ENCODE measurements at places on chromosomes 2 and 18. TPM values are rescaled to one million over a fixed set of nuclear protein-coding genes. Genes with fewer than 3 reads are reported as not detected.
A peak's percentile ranks its signal among the peaks of the same experiment; 100 is the strongest.

CPLX4 gene
- total RNA-seq, result not detected

- DNase-seq, result no peak
Measured at GRCh38 chr2:133266926-133267590, 301.2 kb downstream of the NCKAP5 start.

GRCh38 chr2:176814740-176815367 lies 397.7 kb upstream of the HNRNPA3 start:
- peak; percentile 50 for DNase-seq

DNA sequence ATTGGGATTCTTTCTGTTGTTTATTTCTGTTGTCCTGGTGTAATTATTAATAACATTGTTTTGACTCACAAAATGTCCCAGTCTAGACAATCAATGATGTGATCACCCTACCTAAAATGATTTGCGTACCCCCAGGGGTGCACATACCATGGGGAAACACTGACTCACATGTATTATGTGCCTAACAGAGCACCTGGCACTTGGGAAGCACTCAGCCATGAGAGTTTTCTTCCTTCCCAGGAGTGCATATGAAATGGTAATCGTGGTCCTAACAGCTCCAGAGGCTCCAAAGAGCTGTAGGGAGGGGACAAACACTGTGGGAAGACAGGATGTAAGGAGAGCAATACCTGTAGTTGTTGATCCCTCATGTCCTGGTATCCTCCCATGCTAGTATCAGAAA lies 187.8 kb upstream of the ERBB4 start:
- DNase-seq, result no peak

- no peak for DNase-seq
Measured at GRCh38 chr18:35284841-35285240, 5.2 kb downstream of the ZSCAN30 start.

GRCh38 chr2:19746611-19747309 lies 155.0 kb downstream of the TTC32 start:
- DNase-seq, result peak; percentile 45

GRCh38 chr2:15096873-15097272 lies 464.3 kb downstream of the NBAS start:
- DNase-seq, result no peak

- DNase-seq, result no peak
Measured at GRCh38 chr2:109365131-109365530, 236.1 kb downstream of the SH3RF3 start.

SERPINB11 gene
- not detected for total RNA-seq

- DNase-seq, result no peak
Measured at GRCh38 chr2:113227290-113227689, 51.4 kb downstream of the PAX8 start.

GRCh38 chr2:186641132-186641806 lies 51.4 kb downstream of the ITGAV start:
- no peak for DNase-seq

ALLC gene
- total RNA-seq, result not detected

GRCh38 chr18:27211569-27211968 lies 26.5 kb upstream of the CHST9 start:
- no peak for DNase-seq

ST8SIA5 gene
- total RNA-seq, result 0.44 TPM

REG3A gene
- total RNA-seq, result 1.6 TPM

GRCh38 chr2:20421988-20422370 lies 24.9 kb upstream of the RHOB start:
- DNase-seq, result no peak

GRCh38 chr18:34592961-34593382 lies 117.1 kb upstream of the DTNA start:
- DNase-seq, result peak; percentile 64

GRCh38 chr2:119006441-119006840 lies 64.4 kb downstream of the MARCO start:
- DNase-seq, result no peak

GRCh38 chr18:39660141-39660540 lies 2094.5 kb upstream of the CELF4 start:
- DNase-seq, result no peak

DNA sequence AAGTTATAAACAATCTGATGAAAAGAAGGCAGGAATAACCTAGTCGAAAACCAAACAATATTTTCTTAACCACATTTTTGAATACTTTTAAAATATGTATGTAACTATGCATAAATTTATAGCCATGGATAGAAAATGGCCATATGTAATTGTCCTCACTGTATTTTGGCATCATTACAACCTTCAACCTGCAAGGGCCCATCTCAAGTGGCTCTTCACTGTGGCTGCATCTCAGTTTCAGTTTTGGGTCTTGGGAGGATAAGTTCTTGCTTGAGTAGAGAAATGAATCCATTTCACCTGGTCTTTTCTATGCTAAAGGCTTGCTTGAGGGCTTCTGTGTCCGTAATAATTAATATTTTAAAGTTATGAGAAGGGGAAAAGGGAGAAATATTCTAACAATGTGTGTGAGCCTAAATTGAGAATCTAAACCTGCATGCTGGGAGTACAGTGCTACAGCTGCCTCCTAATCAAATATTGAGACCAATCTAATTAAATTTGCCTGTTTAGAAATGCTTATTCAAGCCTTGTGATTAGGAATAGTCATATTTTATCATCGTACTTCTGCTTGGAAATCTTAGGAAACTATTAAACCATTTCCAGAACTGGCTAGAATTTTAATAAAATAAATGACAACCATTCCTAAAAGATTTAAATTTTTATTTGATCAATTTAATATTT lies 92.5 kb downstream of the EML4 start:
- DNase-seq, result no peak

GRCh38 chr2:237059155-237059875 lies 26.4 kb upstream of the COPS8 start:
- DNase-seq, result no peak

GRCh38 chr2:212117926-212118325 lies 420.7 kb downstream of the ERBB4 start:
- DNase-seq, result no peak

- peak; percentile 46 for DNase-seq
Measured at GRCh38 chr2:207683879-207684627, 27.4 kb upstream of the CCNYL1 start.

DNA sequence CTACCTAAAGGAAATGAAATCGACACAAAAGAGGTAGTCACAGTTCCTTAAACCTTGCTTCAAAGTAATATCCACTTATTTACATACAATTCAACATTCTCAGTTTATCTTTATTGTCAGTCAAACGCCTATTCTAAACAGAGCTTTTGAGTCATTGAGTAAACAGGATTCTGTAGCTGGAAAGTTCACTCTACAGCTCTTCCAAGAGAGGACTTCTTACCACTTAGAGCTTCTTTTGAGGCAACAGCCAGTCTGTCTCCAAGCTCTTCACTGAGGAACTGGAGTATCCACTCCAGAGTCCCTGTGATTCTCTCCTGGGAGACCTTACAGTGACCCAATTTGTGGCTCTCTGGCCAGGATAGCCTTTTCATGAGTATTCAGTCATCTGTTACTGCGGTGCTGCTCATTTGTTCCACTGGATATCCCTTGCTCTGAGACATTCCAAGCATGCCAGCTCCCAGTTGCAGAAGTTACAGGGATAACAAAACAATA lies 210.9 kb upstream of the OSR1 start:
- peak; percentile 28 for DNase-seq

- peak; percentile 10 for DNase-seq
Measured at GRCh38 chr2:198054299-198054698, 249.9 kb downstream of the PLCL1 start.

GRCh38 chr2:197477797-197478196 lies 21.8 kb downstream of the HSPD1 start:
- DNase-seq, result no peak

DNA sequence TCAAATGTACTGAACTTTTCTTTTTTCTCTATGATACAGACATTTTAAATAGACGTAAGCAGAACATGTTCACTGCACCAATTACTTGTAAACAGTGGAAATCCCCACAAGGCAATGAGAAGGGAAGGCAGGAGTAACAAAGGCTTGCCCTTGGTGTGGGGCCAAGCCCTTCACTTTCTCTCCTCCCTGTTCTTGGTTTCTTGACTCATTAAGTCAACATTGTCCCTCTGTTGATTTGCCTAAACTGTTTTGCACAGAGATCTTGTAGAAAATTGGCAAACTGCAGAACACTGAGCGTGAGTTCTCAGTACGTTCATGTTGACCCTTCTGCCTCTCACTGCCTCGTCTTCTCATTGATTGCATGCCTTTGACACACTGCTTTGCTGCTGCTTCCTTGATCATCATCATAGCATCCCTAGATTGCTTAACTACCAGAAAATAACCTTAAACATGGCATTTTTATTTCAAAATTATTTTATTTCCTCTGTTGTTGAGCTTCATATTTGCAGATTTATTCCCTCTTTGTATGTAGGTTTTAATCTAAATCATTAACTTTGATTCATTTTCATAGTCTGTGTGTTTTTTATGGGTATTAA lies 257.7 kb downstream of the PTGR3 start:
- peak; percentile 39 for DNase-seq
